Activated CD4-positive, alpha-beta T cell treated with anti-CD3 and anti-CD28 coated beads for 36 hours (primary cell): ENCODE measurements at places on chromosomes 6 and 20. TPM values are rescaled to one million over a fixed set of nuclear protein-coding genes. Genes with fewer than 3 reads are reported as not detected.
A peak's percentile ranks its signal among the peaks of the same experiment; 100 is the strongest.

GRCh38 chr6:106003268-106003987 is 82.7 kb upstream of the PRDM1 start:
- DNase-seq: no peak

DNA sequence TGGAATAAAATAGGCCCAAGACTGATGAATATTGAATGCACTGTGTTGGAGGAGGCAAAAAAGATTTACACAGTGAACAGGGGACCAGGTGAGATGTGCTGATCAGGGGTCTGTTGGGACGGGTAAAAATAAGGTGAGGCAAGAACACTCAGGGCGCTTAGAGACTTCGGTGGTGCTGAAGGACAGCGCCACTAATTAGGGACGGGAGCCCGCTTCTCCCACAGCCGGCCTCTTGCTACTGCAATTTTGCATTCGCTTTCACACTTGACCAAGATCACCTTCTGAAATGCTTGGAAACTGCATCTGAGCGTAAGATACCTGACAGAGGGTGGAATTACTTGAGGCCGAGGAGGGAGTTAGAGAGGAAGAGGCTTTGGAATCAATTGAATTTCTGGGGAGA is 7.3 kb downstream of the TFAP2D start:
- DNase-seq: no peak

DNA sequence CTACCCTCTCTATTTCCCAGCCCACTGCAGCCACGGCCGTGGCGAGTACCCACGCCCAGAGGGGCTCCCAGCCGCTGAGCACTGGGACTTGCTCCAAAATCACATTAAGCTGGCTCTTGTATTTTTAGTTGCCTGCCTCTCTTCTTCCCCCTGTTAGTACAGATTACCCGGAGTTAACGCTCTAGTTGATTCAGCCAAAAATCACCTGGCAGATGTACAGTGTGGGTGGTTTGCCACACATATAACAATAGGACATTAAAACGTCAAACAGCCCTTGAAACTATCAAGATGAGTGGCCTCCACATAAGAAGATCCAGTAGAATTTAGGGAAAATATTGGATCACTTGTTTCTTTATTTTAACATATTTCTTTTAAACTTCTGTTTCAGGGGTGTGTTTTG is 268.8 kb upstream of the PRDM1 start:
- no peak for DNase-seq

GRCh38 chr6:19024737-19025136 is 637.6 kb downstream of the RNF144B start:
- no peak for DNase-seq

GRCh38 chr20:20253744-20254330 is 114.1 kb upstream of the INSM1 start:
- no peak for DNase-seq

DNA sequence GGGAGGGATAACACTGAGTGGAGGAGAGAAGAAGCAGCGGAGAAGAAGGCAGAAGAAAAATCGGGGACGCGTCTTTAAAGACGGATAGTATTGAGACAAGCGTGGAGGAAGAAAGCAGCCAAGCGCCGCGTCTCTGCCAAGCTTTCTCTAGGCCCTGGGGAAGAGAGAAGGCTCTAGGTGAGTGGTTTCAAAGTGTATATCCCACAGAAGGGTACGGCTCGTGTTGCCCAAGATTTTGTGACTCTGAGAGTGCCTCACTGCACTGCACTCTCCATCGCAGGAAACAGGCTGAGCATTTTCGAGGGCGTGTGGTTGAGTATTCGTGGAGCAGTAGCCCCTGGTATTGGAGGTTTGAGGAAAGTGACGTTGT is 185.4 kb downstream of the TRIM27 start:
- DNase-seq: no peak

DNA sequence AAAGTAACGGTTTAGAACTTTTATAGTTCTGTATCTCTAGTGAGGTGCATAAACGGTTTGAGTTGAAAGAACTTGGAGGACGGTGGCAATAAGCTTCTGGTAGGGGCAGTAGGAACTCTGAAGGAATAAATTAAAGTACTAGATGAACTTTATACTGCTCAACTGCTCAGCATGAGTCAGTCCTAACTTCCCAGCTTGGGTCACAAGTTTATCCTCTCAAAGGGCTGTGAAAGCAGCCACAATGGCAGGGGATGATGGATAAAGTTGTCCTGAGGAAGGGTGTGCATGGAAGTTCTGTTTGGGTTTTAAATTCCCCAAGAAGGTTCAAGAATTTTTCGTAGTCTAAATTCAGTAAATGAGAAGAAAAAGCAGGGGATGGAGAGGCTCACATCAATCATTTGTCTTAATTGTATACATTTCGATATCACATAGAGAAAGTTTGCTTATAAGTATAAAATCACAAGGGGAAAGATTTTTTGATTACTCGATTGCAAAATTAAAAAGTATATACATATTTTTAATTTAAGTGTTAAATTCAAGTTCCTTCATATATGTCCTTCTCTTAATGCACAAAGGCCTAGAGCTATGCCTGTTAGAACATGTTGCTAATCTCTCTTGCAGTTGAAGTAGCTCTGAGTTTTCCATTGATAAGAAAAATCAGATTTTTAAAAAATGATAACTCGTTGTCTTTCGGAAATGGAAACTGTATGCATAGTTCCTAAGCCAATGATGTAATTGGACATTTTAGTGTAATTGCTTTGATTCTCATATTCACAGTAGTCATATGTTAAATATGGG is 55.3 kb upstream of the JAG1 start:
- no peak for DNase-seq

GRCh38 chr20:63639093-63639975 is 12.4 kb upstream of the GMEB2 start:
- peak; percentile 86 for DNase-seq

DNA sequence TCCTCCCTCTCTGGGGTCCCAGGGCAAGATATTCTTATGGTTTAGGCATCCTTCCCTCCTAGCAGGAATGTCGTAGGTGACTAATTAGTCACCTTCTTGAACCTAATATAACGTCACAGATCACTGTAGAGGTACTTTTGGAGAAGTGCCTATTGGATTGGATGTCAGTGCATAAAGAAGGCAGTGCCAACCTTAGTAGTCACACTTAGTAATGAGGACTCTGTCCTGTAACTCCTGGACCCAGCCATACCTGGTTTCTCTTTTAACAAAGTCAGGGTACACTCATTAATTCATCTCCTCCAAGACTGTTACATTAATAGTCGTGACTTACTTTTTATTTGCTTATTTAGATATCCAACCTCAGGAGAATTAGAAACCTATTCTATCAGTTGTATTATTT is 20.0 kb downstream of the VTA1 start:
- DNase-seq: no peak

GRCh38 chr6:71513036-71513435 is 224.4 kb downstream of the OGFRL1 start:
- no peak for DNase-seq

DNA sequence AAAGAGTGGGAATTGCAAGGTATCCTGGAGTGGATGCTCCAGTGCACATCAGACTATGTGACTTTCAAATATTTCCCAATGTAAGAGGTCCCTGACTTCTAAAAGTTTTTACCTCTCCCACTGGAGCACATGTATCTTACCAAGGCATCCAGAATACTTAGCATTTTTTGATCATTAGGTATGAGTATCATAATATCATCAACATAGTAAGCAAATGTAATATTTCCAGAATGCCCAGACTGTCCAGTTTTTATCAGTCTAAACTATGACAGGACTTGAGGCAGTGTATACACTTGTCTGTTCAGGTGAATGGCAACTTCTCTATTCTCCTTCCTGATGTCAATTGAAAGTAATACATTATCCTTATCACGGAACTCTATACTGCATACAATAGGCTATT is 924.6 kb upstream of the GJE1 start:
- no peak for DNase-seq

Gene TMEM170B
- total RNA-seq: 0.98 TPM

Gene VNN1
- total RNA-seq: not detected

Gene SPINT3
- not detected for total RNA-seq

Gene PPDPF
- 119 TPM for total RNA-seq

Gene SLC17A1
- not detected for total RNA-seq

Gene HSPA1L
- total RNA-seq: 2.2 TPM

Gene LPA
- not detected for total RNA-seq

Gene GRIK2
- total RNA-seq: not detected

Gene ZC2HC1B
- total RNA-seq: not detected
